ENCODE measurements at places on chromosomes 4 and X. TPM values are rescaled to one million over a fixed set of nuclear protein-coding genes. Genes with fewer than 3 reads are reported as not detected.
A peak's percentile ranks its signal among the peaks of the same experiment; 100 is the strongest.

The CENPI gene
- 15.6 TPM for total RNA-seq

The ACE2 gene
- total RNA-seq, result 0.16 TPM

The GNPDA2 gene
- 15.4 TPM for total RNA-seq

The SFRP2 gene
- not detected for total RNA-seq

The BANK1 gene
- total RNA-seq, result 0.22 TPM

The GRID2 gene
- not detected for total RNA-seq

The HMGN5 gene
- total RNA-seq, result 2.7 TPM

The KCNIP4 gene
- not detected for total RNA-seq

The CT45A5 gene
- not detected for total RNA-seq

The BCLAF3 gene
- 7.7 TPM for total RNA-seq

The CYTL1 gene
- total RNA-seq, result not detected

The SERTM2 gene
- not detected for total RNA-seq

The UGT2A1 gene
- total RNA-seq, result not detected

The SPARCL1 gene
- not detected for total RNA-seq

The NMU gene
- total RNA-seq, result 0.82 TPM

The PPP2R2C gene
- total RNA-seq, result not detected

The PDZD4 gene
- 5.0 TPM for total RNA-seq

The ZNF732 gene
- not detected for total RNA-seq

GRCh38 chrX:1273896-1274295 lies 5.3 kb downstream of the CSF2RA start:
- DNase-seq, result no peak

DNA sequence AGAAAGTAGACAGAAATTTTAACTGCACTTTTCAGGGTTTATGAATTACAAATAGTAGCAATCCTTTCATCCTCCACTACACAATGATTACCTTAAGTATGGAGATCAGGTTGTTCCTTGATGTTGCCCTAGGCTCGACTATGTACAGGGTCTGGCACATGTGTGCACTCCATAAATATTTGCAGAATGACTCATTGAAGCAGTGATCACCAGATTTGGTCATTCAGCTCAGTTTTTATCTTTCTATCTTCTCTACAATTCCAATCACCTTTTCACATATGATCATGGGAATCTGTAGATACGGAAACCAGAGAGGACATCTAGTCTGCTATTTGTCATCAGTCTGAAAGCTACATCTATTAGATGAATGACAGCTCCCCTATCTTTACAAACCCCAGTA lies 171.7 kb upstream of the HCCS start:
- no peak for DNase-seq

DNA sequence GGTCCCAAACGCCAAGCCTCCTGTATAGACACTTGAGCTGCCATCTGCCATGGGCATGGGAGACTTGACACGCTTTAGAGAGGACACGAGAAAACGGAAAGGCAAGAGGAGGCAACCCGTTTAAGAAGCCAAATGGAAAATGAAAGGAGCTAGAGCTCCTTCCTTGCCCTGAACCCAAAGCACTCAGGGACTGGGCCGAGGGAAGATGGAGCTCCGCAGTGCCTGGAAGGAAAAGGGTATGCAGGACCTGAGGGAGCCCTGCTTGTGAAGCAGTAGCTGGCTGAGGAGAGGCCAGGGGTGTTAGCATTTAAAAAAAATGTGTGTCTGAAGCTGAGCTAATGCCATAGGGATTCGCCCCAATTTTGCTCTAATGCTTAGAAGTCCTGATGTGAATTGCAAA lies 15.1 kb downstream of the MCF2 start:
- DNase-seq, result no peak

GRCh38 chrX:78650906-78651437 lies 8.2 kb downstream of the RTL3 start:
- DNase-seq, result no peak

- DNase-seq, result peak; percentile 13
Observed at GRCh38 chr4:78656968-78657445, 105.4 kb downstream of the ANXA3 start.

DNA sequence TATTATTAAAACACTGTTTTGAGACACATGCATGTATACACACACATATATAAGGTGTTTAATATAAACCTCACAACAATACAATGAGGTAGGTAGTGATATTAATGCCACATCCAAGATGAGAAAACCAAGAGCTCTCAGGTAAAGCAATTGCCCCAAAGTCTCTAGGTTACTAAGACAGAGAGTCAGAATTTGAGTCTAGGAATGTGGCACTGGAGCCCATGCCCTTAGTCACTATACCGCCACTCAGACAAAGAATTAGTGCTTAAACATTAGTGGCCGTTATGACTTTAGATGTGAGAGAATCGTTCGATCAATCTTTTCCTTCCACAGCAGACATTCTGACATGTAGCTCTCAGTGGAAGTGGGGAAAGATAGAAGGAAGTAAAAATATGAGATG lies 108.2 kb upstream of the ACSL4 start:
- no peak for DNase-seq

DNA sequence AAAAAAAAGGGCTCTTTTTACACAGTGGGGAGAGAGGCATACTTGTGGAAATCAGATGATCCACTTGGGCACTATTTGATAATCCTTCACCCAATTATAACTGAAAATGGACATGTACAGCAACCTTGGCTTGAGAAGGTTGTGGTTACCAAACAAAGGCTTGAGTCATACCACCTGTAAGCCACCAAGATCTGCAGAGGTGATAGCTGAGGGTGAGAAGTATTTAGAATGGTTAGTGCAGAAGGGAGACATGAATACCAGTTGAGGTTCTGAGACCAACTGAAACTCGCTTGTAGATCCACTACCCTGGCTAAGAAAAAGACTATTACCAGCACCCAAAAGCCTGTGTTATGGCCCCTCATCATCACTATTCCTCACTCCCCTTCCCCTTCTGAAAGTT lies 614.0 kb downstream of the STIM2 start:
- DNase-seq, result no peak

DNA sequence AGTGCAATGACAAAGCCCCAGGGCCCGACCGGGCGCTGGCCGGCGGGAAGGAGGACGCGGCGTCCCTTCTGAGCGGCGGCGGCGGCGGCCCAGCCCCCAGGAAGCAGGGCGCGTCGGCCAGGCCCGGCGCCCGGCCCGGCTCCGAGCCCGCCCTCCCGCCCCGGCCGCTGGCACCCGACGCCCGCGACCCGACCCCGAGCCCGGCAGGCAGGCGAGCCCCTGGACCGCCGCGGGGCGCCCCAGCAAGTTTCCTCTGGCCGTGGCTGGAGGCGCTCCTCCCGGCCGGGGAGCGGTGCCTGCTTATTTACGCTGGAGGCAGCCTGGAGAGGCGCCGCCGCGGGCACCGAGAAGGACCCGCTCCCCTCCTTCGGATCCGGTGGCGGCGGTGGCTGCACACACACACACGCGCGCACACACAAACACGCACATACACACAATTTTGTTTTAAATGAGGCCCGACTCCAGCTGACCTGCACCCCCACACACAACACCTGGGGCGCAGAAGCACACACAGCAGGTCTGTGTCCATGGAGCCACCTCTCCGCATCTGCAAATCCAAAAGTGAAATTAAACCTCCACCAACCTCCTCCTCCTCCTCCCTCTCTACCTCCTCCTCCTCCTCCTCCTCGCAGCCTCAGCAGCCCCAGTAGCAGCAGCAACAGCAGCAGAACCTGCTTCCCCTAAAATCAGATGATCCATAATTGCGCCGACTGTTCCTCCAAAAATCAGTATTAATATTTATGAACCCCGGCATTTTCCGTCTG lies 669 bp downstream of the IRF2 start:
- DNase-seq, result peak; percentile 45

- no peak for DNase-seq
Observed at GRCh38 chr4:82430964-82431745, 765 bp downstream of the ENOPH1 start.

DNA sequence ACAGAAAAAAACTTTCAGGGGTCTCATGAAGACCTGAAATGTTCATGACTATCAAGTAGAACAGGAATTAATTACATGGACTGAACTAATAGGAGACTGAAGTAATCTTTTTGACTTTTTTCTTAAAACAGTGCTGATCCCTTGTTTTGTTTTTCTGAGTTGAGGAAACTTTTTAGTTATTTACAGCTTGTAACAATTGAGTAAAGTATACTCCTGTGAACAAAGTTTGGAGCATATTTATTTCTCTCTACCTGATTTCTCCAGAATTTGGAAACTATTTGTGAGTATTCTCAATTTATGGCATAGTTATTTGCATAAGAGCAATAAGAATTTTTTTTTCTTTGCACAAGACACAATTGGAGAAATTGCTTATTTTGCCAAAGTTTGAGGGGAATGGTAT lies 64.8 kb downstream of the PCDH18 start:
- DNase-seq, result no peak

DNA sequence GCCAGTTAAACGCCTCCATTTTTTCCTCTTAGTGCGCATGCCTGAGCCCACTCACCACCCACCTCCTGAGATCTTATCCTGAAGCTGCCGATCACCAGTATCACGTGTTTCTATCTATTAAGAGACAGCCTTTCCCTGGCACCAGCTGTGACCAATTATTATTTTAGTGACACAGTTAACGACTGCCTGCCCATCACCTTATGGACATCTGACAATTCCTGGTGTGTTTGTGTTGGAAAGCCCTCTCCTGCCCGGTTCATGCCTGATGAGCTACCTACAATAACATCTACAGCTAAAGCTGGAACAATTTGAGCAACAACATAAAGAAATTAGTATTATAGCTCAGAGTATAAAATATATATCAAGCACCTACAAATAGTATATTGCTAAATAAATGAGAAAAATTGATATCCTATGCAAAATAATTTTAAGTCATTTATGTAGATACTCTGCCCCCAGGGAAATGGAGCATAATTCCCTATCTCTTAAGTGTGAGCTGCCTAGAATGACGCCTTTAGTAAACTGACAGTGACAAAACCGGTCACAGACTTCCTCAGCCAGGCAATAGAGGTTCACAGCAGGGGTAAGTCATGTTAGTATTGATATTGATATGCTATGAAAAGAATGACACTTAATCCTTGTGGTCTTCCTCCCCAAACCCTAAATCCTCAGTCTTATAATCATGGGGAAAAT lies 862.2 kb downstream of the TRAM1L1 start:
- DNase-seq, result no peak

DNA sequence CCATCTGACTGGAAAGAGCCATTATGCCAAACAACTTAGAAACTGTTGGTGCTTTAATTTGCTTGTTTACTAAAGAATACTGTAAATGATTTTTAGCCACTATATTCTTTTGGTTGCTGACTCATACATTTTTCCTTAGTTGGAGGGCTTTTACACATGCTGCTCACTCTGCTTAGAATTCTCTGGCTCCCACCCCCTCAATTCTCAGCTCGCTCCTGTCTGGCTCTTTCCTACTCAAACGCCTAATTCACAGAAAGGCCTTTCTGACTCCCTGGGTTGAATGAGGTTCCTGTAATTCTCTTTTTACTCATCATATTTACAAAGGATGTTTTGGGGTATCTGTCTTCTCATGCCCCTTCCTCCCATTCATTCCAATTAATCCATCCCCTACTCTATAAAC lies 26.1 kb upstream of the PARM1 start:
- DNase-seq, result no peak

DNA sequence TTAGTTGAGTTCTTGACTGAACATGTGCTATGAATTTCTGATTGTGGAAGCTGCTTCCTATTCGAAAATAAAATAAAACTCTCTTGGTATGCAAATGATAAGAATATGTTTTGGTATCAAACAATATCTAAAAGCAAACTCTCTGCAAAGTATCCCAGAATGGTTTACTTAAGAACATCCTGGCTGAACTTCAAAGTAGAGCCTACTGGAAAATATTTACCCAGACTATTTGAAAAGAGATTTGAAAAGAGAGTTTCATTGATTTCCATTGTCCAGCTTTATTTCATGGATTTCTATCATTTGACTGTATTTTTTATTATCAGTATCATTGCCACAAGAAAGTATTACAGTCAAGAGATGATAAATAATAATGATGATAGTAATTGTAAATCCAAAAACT lies 171.1 kb upstream of the SLC7A11 start:
- DNase-seq, result no peak

GRCh38 chr4:121668368-121669162 lies 28.2 kb downstream of the ANXA5 start:
- no peak for DNase-seq

GRCh38 chr4:52187603-52188002 lies 136.5 kb downstream of the SPATA18 start:
- no peak for DNase-seq
